ENCODE measurements at places on chromosomes 3 and 15.
A peak's percentile ranks its signal among the peaks of the same experiment; 100 is the strongest.

GRCh38 chr3:14598143-14598569 is 53.4 kb upstream of the CCDC174 start:
- peak; percentile 5 for DNase-seq

DNA sequence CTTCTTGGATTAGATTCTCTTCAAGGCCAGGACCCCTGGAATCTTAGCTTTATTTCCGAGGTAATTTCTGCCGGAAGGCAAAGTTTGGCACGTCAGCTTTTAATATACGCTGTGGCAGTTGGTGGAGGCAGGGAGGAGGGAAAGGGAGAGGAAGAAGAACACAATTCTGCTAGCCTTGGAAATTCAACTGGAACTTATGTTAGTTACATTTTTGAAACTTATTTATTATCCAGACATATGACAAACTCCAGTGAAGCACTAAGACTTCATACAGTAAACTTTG is 100.1 kb upstream of the TSC22D2 start:
- DNase-seq: no peak

DNA sequence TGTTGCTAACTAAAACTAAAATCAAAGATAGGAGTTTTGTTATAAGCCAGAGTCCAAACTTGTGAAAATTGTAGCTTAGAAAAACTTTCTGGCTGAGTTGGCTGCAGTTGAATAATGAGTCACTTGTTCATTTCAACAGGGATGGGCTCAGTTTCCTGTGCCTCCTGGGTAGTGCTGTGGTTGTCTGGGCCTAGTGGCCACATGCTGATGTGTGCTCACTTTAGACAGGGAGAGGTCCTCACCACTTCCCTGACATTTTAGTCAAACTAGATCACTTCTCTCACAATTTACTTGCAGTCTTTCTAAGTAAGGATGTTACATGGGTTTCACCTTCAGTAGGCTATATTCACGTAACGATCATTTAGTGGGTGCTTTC is 6.3 kb upstream of the UBE2Q2 start:
- DNase-seq: no peak

DNA sequence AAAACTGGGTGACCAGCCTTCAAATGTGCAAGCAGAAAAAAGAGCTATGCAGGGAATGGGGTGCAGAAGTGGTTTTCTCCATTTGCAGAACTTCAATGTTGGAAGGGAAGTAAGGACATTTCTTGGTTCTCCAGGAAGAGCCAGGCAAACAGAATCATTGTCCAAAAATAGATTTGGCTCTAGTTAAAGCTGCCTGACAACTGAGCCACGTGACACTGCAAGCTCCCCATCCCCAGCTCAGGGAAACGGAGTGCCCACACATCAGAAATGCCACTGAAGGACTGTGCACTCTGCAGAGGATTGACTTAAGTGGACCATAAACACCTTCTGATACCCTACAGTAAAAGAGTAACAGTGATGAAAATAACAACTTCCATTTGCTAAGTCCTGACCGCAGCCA is 195.6 kb upstream of the NSMCE3 start:
- no peak for DNase-seq

- no peak for DNase-seq
Measured at GRCh38 chr15:76312540-76313174, 1.4 kb upstream of the ETFA start.

GRCh38 chr15:78906316-78906620 is 33.6 kb downstream of the MORF4L1 start:
- DNase-seq: no peak

- no peak for DNase-seq
Measured at GRCh38 chr3:117531078-117531767, 821.6 kb downstream of the TUSC7 start.

- DNase-seq: no peak
Measured at GRCh38 chr15:68487087-68487843, 55.3 kb upstream of the ITGA11 start.

DNA sequence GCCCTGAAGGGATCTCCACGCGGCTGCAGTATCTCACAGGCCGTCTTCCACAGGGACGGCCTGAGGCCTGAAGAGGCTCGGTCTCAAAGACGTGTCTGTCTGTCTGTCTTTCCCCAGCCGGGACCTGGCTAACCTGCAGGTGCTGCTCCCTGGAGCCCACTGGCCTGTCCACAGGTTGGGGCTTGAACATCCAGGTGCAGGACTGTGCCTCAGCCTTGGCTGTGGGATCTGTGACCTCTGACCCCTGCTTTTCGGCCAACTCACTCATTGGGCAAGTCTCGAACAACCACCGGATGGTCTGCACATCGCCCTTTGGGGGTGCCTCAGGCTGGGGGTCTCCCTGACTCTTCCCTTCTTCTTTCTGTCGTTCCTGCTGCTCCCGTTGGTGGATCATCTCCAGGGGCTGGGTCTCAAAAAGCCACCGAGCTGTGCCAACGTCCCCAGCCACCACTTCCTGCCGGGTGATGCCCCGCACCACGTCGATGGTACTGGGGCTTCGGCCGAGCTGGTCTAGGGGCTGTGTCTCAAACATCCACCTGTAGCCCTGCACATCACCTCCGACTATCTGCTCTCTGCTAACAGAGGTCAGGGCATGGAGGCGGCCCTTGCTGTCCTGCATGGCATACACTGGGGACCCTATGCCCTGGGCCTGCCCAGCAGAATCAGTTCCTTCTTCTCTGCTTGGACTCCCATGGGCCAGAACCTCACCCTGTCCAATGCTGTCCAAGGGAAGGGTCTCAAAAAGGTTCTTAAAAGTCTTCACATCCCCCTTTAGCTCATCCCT is 4.8 kb downstream of the XIRP1 start:
- no peak for DNase-seq

- DNase-seq: no peak
Measured at GRCh38 chr3:107264888-107265287, 112.4 kb upstream of the CCDC54 start.

DNA sequence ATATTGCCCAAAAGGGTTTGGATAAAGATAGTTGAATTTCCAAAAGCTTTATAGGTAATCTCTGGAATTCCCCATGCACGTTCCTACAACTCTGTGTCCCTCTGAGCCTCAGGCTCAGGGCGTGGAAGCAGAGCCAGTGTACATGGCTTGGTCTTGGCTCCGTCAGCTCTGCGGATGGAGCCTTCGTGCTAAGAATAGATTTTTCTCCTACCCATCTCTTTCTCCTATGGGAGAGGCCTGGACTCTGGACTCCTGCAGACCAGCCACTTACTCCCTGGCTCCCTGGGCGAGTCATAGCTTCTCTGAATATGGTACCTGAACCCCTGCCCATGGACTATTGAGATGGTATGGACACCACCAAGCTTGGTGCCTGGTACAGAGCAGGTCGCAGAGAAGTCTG is 99.9 kb downstream of the EEFSEC start:
- no peak for DNase-seq

DNA sequence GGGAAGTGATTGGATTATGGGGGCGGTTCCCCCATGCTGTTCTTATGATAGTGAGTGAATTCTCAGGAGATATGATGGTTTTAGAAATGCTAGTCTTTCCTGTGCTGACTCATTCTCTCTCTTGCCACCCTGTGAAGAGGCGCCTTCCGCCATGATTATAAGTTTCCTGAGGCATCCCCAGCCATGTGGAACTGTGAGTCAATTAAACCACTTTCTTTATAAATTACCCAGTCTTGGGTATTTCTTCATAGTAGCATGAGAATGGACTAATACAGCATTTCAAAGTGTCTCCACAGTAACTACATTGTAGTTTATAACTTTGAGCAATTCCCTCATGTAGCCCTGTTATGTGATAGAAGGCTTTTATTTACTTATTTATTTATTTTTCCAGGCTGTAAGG is 128.8 kb upstream of the CHRNA7 start:
- no peak for DNase-seq

- no peak for DNase-seq
Measured at GRCh38 chr15:82648257-82649103, 1.3 kb upstream of the CPEB1 start.

DNA sequence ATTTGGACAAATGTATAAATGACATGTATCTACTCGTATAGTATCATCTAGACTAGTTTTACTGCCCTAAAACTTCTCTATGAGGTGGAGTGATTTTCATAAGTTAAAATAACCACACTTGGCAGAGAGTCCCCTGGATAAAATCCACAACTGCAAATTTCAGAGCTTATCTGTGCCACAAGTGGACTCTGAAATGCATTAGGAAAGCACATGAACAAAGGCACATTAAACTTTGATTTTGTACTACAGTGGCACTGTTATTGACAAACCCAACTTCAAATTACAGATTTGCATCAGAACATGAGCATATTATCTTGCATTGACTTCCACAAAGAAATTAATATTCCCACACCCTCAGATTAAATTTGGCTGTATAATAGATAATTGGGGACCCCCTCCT is 58.1 kb upstream of the EIF5A2 start:
- DNase-seq: no peak

- no peak for DNase-seq
Measured at GRCh38 chr3:195129644-195130492, 141.1 kb downstream of the XXYLT1 start.

GRCh38 chr3:160169139-160169976 is 55.9 kb upstream of the C3orf80 start:
- no peak for DNase-seq

GRCh38 chr3:124774327-124774718 is 44.1 kb downstream of the UMPS start:
- no peak for DNase-seq

DNA sequence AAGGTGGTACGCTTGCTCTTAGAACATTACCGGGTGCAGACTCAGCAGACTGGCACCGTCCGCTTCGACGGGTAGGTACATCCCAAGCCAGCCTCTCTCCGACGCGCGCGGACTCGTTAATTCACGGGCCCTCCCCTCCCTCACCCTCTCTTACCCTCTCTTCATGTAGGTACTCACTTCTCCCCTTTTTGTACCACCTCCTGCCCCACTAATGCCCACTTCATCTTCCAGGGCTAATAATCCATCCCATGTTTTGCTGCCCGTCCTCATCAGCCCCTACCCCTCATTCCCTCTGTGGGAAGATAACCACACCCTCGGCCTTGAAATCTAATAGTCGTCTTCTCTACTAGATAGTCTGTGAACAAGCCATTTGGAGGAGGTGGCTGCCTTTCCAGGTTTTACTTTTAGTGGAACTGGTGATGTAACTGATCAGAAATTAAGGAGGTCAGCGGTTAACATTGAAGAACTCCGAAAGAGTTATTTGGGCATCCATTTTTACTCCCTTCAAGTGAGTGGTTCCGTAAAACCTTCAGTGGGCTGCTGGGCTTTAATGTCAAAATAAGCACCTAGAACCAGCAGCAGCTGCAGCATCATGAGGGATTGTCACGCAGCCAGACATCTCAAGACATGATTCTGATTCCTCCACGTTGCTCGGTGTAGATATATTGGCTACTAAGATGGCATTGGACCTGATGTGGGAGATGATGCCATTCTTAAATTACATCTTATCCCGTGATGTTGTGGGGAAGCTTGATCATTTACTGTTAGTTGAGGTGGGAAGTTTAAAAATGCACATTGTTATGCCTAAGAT is 1.3 kb downstream of the FEM1B start:
- DNase-seq: no peak

DNA sequence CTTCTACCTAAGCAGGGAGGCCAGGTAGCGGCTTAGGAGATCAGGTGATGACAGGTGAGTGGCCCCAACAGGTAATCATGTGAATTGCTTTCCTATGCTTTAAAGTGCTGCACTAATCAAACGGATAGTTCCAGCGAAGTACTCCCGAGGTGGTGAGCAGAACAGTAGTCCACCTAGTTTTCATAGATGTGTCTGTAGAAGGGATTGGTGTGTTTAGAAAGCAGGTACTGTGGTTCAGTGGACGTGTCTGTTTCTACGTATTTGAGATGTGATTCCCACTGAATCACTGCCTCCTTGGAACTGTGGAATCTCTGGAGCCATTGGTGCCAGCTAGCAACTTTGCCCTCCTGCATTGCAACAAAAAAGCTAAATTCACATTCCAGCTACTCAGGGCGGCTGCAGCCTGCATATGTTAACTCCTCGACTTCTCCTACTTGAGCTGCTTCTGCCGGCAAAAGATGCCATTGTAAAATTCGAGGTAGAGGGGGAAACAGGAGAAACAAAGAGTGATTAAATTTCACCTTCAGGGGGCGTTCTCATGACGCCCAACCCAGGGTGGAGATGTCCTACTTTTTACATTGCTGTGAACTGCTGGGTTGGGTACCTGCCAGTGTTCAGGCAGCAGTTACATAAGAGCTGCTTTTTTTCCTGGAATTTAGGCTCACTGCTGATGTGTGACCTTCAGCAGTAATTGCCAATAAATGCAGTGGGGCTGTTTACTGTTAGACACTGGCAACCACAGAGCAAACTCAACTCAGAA is 227.3 kb downstream of the ITPR1 start:
- no peak for DNase-seq

DNA sequence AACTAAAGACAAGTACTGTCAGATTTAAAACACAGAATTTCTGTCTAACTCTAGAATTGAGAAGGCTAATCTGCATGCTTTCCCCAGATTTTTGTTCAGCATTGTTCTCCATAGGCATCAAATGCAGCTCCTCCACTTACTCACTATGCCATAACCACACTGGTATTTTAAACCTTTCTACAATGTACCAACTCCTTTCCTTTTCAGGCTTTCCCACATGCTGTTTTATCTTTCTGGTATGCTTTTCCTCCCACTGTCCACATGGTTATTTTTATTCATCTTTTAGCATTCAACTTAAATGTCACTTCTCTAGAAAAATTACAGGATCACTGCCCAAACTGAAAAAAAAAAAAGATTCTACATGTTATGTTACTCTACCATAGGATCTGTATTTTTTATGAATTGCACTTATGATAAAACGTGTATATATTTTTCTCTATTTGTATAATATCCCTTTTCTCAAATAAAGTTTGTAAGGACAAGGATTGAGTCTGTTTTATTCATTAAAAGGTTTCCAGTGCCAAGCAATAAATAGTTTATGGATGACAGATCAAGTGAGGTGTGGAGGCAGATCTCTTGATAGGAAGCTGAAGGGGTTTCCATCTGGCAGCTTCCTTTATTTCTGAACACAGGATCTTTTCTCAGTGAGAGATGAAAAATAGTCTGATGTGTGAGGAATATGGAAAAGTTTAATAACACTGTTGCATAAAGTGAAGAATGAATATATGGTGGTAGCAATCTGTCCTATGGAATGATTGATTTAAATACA is 1064.5 kb downstream of the ZPLD1 start:
- no peak for DNase-seq

DNA sequence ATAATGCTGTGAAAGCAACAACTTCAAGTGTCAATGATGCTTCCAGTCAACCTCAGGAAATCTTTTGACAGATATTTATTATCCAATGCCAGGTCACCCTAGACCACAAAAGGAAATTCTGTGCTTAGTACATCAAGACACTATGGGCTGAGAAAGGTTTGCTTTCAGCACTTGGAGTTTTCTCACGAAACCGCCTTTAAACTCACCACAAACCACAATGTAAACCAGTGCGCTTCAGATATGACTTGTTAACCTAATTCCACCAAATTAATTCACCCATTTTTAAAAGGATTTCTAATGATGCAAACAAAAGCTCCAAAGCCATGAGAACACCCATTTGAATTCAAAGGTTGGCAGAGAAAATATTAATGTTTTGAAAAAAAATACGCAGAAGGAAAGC is 292.9 kb upstream of the NR2F2 start:
- no peak for DNase-seq

- DNase-seq: no peak
Measured at GRCh38 chr3:39651993-39652739, 157.2 kb upstream of the MYRIP start.
